Activated CD4-positive, alpha-beta T cell treated with anti-CD3 and anti-CD28 coated beads, Interleukin-2, amount 50 U/mL, for 24 hours (primary cell): ENCODE measurements at places on chromosomes 2 and 18.

DNA sequence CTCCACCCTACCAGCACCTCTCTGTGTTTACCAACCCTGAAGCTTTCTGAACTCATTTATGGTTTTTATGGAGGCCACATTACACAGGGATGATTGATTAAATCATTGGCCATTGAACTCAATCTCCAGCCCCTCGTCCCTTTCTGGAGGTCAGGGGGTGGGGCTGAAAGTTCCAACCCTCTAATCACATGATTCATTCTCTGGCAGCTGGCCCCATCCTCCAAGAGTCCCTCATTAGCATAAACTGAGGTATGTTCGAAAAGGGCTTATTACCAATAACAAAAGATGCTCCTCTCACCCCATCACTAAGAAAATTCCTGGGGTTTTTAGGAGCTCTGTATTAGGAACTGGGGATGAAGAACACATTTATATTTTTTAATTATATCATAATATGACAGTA lies 92.3 kb downstream of the DIS3L2 start:
- no peak for DNase-seq

GRCh38 chr2:129518937-129519336 lies 460.5 kb upstream of the RAB6C start:
- no peak for DNase-seq

DNA sequence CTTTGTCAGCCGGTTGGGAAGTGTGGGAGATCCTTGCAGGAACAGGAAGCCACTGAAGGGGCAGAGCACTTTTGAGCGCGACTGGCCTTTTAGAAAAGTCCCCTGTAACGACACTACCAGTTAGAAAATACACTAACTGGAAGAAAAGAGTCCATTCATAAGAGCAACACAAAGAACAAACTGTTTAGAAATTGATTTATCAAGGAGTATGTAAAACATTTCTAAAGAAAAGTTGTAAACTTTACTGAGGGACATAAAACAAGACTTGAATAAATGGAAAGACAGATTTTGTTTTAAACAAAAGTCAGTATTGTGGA lies 29.8 kb upstream of the POMC start:
- DNase-seq = no peak

- no peak for DNase-seq
These were observed 482.5 kb downstream of the NUP35 start for GRCh38 chr2:183606718-183607085.
